Foreskin keratinocyte (primary cell): ENCODE measurements at places on chromosomes 4 and X. TPM values are rescaled to one million over a fixed set of nuclear protein-coding genes. Genes with fewer than 3 reads are reported as not detected.

Gene SCML2
- total RNA-seq: 2.0 TPM in 2 replicates

Gene NUP62CL
- total RNA-seq: 2.9 and 4.3 TPM in 2 replicates

Gene CLGN
- not detected in 2 replicates for total RNA-seq

Gene CD99
- total RNA-seq: 237 and 271 TPM in 2 replicates

Gene FATE1
- total RNA-seq: not detected in 2 replicates

Gene CLCN4
- total RNA-seq: 0.35 and 0.44 TPM in 2 replicates

Gene CDS1
- total RNA-seq: 20.0 and 20.8 TPM in 2 replicates

Gene HPSE
- 12.1 and 13.0 TPM in 2 replicates for total RNA-seq

Gene PROM1
- not detected in 2 replicates for total RNA-seq

Gene SSX3
- not detected in 2 replicates for total RNA-seq

Gene KCNIP4
- not detected in 2 replicates for total RNA-seq

Gene ARMCX2
- total RNA-seq: 32.0 and 39.8 TPM in 2 replicates
